ENCODE measurements at places on chromosomes 4 and X.
A peak's percentile ranks its signal among the peaks of the same experiment; 100 is the strongest.

- DNase-seq, result no peak
Observed at GRCh38 chr4:114282937-114283336, 303.5 kb upstream of the ARSJ start.

DNA sequence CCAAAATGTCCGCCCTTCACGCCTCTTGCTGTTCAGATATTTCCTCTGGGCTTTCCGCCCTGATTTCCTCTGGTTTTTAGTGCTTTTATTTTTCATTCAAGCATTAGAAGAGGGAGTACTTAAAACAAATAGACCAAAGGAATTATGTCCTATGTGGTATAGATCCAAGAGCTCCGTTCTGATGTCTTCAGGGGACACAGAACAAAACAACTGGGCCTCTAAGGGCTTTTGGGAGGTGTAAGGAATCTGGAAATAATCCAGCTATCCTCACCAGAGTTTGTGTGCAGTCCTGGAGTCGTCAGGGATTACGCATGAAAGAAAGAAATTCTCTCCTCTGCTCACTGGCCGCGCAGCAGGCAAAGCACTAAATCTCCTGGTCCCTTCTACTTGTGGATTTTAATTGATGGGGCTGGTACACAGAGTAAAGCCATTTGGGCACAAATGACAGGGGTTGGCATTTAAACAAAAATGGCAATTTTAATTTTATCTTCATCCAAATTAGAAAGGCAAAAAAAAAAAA is 999.2 kb downstream of the ADGRL3 start:
- no peak for DNase-seq

GRCh38 chr4:77040854-77041725 is 34.7 kb downstream of the CCNI start:
- peak; percentile 30 for DNase-seq

- DNase-seq, result no peak
Observed at GRCh38 chr4:78656968-78657445, 105.4 kb downstream of the ANXA3 start.

GRCh38 chr4:121307445-121308327 is 73.1 kb downstream of the QRFPR start:
- peak; percentile 24 for DNase-seq

- no peak for DNase-seq
Observed at GRCh38 chr4:145019346-145019745, 78.7 kb downstream of the ANAPC10 start.

DNA sequence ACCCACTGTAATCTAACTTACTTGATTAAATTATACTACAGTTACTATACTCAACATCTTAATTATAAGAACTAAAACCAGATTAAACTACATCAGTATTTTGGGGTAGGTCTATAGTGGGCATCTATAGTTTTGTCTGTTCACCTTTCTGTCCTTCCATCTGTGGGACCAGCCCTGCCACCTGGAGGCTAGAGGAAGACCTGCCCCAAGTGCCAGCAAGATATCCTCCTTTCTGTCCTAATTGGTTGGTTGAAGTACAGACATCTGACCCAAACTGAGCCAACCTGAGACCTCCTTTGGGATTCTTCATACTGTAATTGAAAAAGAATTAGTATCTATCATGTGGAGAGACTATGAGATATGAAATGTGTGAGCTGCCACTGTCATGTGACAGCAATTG is 172.2 kb upstream of the TLL1 start:
- DNase-seq, result no peak

- no peak for DNase-seq
Observed at GRCh38 chr4:48156423-48156822, 22.4 kb upstream of the TXK start.

- DNase-seq, result no peak
Observed at GRCh38 chr4:164027805-164028204, 533.3 kb downstream of the TMA16 start.

- no peak for DNase-seq
Observed at GRCh38 chr4:10054571-10055041, 33.3 kb upstream of the SLC2A9 start.

DNA sequence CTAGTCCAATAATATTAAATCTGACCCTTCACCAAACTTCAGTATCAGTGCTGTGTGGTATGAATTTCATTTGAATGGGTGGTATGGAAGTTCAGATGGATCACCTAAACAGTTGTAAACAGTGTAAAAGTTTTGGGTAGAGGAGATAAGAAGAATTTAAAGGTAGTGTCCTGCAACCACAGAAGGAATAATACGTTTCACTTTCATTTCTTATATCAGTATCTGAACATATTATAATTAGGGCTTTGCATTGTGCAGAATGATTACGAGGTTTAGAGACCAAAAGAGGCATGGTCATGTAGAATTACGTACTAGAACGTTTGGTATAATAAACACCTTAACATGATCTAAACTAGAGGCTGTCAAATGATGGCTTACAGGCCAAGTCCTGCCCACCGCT is 116.1 kb downstream of the PDLIM5 start:
- DNase-seq, result no peak

DNA sequence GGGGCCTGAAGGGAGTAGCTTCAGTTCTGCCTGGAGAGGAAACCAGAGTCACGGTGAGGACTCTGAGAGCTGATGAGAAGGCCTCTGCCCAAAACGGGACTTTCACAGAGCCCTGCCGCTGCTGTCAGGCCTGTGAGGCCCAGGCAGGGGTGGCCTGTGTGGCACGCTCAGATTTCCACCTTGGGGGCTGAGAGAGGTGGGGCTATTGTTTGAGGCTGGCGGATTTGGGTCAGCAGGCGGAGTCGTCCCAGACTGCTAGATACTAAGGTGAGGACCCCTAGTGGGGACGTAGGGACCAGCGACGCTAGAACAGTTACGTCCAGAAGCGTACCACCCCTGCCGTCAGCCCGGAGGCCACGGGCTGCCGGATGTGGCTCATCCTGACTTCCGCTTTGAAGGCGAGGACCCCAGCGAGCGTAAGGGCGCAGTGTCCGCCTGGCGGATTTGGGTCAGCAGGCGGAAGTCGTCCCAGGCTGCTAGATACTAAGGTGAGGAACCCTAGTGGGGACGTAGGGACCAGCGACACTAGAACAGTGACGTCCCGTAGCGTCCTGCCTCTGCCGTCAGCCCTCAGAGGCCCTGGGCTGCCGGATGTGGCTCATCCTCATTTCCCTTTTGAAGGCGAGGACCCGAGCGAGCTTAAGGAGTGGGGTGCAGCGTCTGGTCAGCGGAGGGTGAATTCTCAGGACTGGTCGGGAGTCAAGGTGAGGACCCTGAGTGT is at the start of gene MAGEB1:
MAGEB1 (plus strand) TSS at position 378 of the 721 bp plus-strand sequence. CDS start 3,348 bp downstream, outside the sequence.
- DNase-seq, result no peak

DNA sequence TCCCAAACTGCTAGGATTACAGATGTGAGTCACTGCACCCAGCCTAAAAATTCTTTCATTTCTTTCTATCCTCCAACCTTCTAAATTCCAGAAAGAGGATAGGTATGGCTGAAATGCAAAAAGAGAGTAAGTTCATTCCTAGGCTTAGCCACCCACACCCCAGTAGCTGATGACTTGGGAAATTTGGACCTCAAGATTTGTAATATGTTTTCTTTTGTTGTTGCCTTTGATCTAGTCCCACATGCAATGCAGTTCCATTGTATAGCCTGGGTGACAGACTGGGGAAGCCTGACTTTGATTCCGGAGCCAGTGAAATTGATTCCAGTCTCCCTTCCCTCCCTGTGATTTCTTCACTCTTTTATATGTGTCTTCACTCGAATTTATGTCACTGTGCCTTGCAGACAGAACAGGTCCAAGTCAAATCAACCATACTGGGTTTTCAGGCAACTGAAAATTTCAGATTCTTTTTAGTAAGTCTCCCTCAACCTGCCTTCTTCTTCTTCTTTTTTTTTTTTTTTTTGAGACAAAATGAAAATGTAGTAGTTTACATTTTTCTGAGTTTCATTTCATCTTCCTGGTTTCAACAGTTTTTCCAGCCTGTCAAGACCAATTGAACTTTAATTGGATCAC is 176.2 kb upstream of the RBPJ start:
- no peak for DNase-seq
